Activated naive CD4-positive, alpha-beta T cell treated with anti-CD3 and anti-CD28 coated beads, Interleukin-2, amount 50 U/mL, for 72 hours (primary cell): ENCODE measurements at places on chromosomes 4 and X.

DNA sequence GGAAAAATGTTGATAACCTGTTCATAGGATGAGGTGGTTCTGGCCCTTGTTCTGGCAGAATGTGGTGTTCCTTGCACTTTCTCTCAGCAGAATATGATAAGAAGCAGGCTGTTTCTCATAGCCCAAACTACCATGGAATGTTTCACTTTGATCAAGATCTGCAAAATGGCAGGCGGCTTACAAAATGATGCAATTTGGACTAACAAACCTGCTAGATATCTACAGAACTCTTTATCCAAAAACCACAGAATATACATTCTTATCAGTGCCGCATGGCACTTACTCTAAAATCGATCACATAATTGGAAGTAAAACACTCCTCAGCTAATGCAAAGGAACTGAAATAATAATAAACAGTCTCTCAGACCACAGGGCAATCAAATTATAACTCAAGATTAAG is 55.9 kb upstream of the ABCB7 start:
- no peak for DNase-seq

DNA sequence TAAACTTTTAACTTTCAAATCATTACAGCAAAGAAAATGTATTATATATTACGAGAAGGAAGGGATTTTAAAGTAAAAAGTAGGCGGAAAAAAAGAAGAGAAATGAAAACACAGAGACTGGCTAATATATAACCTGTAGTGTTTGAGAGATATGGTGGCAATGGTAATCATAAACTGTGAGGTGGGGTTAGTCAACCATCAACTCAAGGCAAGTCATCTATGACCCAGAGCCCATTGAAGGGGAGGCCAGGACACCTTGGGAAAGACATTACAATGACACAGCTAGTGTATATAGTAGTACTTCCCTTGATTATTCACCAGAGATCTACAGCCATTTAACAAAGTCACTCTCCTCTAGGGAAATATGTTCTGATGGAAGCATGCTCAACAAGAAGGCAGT is 423.9 kb upstream of the PITX2 start:
- no peak for DNase-seq

DNA sequence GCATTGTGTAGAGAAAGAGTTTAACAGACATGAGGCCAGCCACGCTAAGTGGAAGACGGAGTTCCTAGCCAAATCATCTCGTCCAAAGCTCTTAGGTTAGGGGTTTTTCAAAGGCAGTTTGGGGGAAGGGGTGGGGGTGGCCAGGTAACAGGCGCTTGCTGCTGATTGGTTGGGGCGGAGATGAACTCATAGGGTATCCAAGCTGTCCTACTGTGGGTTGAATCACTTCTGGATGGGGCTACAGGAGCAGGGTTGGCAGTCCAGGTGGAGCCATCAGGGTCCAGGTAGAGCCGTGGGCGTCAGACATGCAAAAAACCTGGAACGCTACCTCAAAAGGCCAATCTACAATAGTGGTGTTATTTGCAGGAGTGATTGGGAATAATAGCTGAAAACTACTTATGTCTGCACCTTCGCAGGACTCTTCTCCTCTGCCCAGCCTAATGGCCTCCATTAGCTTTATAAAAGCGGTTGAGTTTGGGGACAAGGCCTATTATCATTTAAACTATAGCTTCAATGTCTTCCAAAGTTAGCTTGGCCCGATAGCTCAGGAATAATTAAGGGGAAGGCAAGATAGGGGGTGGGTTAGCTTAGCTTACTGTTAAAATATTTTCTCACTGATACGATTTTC is 579.6 kb downstream of the NLGN4X start:
- DNase-seq, result no peak

DNA sequence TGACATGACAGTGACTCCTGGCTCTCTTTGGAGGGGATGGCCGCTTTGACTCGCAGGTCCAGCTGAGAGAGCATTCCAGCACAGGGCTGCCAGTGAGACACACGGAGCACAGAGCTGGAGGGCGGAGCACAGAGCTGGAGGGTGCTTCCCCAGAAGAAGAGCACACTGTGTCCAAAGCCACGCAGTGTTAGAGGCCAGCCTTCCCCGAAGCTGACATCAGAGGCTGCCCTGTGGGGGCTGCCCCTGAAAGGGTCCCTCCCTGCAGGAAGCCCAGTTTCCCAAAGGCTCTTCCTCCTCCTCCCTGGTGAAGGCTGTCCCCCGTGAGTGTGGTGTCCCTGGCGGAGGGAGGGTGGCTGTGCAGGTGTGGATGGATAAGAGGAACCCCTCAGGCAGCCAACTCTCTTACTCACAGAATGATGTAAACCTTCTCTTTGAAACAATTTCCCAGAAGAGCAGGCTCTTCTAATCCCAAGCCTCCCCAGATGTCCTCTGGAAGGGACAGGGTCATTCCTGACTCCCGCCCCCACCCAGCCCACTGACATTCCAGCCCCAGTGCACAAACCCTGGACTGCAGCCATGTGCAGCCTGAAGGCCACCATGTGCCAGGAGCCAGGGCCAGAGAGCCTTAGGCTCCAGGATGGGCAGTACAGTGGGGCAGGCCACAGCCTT is 53.4 kb downstream of the PSAPL1 start:
- DNase-seq, result no peak

GRCh38 chr4:185080545-185080944 is 62.3 kb downstream of the HELT start:
- no peak for DNase-seq

DNA sequence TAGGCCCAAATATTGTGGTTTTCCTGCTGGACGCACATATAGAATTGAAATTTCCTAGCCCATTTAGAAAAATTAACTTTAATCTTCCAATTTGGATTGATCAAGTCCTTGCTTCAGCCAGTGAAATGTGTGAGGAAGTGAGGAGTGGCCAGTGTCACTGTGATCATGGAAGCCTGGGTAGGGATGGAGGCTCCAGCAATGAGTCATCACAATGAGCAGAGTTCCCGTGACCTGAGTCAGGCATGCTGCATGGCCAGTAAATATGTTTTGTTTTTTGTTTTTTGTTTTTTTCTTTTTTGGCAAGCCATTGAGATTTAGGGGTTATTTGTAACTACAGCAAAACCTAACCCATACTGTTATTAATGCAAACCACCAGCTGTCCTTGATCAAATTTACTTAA is 52.1 kb downstream of the IDS start:
- DNase-seq, result no peak
